ENCODE measurements at places on chromosomes 13 and 19.

DNA sequence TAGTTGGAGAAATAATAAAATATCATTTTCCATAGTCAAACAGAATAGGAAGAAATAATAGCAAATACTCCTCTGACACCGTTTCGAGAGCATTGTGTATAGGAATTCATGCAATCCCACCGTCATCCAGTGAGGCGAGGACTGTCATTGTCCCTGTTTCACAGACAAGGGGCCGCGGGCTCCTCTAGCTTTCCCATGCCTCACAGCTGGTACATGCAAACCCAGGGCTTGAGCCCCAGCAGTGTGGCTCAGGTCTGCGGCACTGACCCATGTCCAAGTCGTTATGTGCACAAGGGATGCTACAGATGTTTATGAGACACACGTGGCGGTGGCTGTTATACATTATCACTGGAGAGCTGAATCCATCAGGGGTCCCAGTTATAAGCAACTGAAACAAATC, 18.5 kb upstream of the ATP11A start:
- no peak for DNase-seq

DNA sequence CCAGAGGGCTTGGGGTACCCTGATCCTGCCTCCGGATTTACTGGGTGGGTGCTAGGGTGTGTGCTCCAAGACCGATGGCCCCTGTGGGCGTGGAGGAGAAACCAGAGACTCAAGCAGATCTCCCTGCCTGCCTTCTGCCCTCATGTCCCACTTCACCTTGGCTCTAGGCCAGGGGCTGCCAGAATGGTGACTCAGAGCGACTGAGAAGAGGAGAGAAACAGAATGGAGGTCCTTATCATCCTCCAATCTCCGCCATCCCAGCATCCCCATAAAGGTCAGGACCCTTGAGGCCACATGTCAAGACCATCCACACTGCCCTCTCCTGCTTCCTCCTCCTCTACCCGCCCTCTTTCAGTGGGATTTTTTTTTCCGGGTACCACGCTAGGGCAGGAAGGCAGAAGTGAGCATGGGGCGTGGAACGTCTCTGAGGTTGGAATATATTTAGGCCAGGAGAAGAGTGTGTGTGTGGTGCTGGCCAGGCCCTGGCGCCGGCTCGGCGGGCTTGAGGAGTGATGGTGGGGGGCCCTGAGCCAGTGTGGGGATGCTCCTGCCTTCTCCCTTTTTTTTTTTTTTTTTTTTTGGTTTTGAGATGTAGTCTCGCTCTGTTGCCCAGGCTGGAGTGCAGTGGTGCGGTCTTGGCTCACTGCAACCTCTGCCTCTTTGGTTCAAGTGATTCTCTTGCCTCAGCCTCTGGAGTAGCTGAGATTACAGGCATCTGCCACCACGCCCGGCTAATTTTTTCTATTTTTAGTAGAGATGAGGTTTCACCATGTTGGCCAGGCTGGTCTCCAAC, 22.3 kb downstream of the IER2 start:
- peak; percentile 96 for DNase-seq

DNA sequence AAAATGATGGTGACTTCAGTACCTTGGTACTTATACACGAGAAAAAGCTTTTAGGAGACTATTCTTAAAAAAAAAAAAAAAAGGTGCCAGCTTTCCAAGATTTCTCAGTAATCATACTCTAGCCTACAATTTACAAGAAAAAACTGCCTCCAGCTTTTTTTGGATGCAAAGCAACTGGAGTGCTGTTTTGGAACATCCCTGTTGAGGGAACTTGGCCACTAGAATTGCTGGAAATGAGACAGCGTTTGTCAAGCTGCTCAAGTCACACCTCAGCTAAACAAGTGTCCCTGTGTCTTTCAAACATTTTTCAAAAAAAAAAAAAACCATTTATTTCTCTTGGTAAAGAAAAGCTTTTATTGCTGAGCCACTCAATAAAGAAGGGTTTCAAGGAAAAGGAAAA, 413.1 kb upstream of the ARGLU1 start:
- DNase-seq = no peak

DNA sequence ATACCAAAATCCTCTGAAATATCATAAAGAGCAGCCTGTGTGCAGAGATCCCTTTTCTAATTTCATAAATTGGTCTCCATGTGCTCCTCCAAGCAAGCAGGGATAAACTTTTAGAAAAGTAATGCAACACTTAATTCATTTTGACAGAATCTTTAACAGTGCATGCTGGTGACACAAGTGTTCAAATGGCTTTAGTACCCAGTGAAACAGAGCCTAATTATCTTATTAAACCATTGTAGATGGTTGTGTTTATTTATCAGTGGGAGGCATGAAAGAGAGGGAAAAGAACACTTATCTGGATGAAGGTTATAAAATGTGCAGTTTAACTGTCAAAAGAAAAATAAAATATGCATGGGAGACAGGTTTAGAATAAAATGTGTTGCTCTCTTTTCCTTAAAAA, 945.0 kb upstream of the PCDH20 start:
- no peak for DNase-seq

DNA sequence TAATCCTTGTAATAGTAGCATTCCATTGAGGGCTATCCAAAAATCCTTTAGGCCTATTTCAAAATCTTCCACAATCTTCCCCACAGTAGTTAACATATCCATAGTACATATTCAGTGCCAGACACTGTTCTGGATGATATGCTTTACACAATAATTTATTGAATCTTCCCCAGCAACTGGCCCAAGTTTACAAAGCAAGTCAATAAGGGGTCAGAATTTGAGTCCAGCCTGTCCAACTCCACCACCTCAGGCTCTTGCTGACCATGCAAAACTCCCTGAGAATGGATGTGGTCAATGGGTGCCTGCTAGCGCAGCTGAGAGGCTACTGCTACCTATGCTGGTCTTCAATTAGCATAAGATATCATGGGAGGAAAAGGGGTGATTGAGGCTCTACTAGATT, 529.6 kb downstream of the FGF9 start:
- no peak for DNase-seq

DNA sequence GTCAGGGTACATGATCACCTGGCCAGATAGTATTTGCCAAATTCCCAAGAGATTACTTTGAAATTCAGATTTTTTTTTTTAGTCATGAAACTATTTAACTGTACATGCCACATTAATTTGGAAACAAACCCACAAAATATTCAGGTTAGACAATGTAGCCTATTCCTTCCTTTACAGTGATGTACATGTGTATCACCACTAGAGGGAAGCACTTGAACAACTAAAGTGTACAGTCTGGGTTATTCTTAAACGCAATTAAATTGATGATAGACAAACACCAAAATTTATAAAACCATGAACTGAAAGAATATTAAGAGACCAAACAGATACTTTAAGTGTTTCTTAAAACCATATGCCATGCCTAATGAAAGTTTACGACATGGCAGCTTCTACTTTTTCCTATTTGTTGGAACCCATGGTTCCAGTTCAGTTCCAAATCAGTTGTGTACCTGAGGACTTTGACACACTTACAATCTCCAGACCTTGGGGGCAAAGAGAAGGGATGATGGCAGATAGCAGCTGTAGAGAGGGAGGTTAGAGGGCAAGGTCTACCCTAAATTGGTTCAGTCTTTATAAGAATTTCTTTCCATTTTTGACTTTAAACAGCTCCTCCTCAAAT, 52.8 kb downstream of the TNFSF13B start:
- DNase-seq = peak; percentile 18

DNA sequence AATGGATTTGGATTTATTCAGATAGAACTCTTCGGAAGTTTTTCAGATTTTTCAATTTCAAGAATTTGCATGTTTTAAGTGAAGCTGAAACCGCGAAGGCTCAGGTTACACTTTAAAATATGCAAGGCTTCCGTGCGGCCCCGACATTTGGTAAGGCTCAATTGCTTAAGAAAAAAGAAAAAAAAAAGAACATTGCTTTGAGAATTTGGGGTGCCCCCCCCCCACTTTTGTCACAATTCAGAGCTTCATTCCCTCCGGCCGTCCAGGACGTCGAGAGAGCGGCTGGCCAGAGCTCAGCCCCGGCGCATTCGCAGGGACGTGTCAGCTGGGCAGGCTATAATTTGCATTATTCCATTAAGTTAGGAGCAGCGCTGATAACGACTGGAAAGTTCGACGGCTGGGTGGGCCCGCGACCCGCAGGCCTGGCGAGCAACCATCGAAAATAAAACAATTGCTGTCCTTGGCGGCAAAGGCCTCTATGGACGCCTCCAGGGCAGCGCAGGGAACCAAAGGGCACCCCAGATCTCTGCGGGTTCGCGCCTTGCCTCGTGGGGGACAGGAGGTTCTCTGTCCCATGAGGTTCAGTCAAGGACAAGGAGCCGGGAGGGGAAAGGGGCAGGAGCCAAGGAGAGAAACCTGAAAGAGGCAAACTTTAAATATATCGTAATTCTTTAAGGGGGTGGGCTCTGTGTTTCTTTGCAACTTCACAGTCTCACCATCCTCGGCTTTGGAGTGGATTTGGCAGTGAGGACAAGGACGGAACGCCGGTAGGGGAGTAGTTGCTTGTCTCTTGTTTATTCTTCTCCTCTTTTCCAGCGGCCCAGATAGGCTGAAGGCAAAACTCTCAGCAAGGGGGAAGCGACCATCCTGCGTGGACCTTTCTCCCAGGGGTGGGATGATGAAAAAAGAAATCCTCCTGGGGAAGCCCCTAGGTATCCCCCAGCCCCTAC, 7.0 kb downstream of the SOX21 start:
- DNase-seq = no peak

DNA sequence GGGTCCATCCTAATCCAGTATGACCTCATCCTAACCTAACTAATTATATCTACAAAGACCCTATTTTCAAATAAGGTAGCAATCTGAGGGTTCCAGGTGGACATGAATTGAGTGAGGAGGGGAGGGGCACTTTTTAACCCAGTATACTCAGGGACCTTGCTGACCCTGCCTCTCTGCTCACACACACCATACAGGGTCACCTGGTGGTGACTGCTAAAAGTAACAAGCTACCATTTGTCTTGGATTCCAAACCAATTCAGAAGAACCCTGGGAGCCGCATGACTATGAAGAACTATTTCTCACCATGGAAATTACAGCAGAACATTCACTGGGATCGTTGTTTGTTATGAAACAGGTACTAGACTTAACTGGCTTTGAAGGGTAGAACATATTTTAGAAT, 151.9 kb downstream of the LACC1 start:
- no peak for DNase-seq

DNA sequence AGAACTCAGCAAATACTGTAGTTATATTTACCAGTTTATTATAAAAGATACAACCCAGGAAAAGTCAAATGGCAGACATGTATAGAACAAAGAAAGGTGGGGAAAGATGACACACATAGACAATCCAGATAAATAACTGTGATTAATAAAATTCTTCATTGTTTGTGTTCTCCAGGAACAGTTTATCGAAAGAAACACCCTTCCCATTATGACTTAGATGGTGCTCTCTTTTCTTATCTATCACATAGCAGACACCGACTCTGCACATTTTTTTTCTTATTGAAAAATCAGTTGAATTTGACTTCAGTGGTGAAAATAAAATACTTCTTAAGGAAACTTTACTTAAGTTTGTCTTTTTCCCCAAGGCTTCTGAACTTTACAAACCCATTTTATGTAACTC, 6.2 kb downstream of the ZNF708 start:
- no peak for DNase-seq
